ENCODE measurements at places on chromosomes 7 and 10. TPM values are rescaled to one million over a fixed set of nuclear protein-coding genes. Genes with fewer than 3 reads are reported as not detected.

DNA sequence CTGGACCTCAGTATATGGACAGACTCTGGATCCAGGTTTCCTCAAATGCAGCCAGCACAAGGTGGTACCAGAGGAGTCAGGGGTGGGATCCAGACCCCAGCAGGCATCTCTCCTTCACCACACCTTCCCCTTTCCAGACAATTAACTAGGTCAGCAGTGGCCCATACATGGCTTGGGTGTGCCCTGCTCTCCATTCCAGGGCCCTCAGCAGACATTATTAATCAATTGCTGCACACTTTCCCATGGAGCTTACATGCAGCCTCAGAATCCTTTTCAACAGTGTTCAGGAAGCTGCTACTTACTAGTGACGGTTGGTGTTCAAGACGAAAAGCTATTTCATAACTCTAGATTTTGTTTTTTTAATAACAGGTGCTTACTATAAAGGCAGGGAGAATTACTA, 6.0 kb downstream of the COL13A1 start:
- DNase-seq = no peak

- DNase-seq = no peak
Observed at GRCh38 chr10:50876429-50876828, 9.0 kb downstream of the A1CF start.

GRCh38 chr10:79207726-79208125, 139.0 kb downstream of the ZMIZ1 start:
- no peak for DNase-seq

DNA sequence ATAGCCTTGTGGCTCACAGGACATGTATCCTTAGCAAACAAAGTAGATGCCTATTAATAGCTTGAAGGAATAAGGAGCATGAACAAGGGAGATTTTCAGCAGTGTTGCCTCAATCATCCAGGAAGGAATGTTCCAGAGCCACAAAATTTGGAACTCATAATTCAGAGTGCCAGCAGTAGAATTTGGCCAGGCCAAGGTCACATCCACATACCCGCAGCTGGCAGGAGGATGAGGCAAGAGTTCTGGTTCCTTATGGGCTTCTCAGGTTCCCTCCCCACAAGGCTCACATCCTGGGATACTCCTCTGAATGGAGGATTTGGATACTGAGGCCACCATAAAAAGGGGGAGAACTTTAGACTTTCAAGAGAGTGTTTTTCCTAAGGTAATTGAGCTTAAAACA, 45.8 kb downstream of the SUFU start:
- no peak for DNase-seq

GRCh38 chr7:98719396-98719795, 102.3 kb downstream of the NPTX2 start:
- DNase-seq = no peak

GRCh38 chr7:25988640-25989039, 163.4 kb upstream of the NFE2L3 start:
- no peak for DNase-seq

MACC1 gene
- total RNA-seq = 0.26 TPM

CDK1 gene
- 3.6 TPM for total RNA-seq

ST8SIA6 gene
- 5.3 TPM for total RNA-seq

TAC1 gene
- not detected for total RNA-seq

Data from right atrium auricular region (tissue), 2 donors.